Motor neuron (in vitro differentiated cells): ENCODE measurements at places on chromosomes 12 and 14. TPM values are rescaled to one million over a fixed set of nuclear protein-coding genes. Genes with fewer than 3 reads are reported as not detected.
A peak's percentile ranks its signal among the peaks of the same experiment; 100 is the strongest.

Gene KRT77
- 0.13 TPM in 1 of 2 replicates, not detected in the other for total RNA-seq

Gene PRKD1
- 4.6 and 4.8 TPM in 2 replicates for total RNA-seq

GRCh38 chr14:75234173-75235115 lies 44.2 kb upstream of the FOS start:
- no peak for ATAC-seq

DNA sequence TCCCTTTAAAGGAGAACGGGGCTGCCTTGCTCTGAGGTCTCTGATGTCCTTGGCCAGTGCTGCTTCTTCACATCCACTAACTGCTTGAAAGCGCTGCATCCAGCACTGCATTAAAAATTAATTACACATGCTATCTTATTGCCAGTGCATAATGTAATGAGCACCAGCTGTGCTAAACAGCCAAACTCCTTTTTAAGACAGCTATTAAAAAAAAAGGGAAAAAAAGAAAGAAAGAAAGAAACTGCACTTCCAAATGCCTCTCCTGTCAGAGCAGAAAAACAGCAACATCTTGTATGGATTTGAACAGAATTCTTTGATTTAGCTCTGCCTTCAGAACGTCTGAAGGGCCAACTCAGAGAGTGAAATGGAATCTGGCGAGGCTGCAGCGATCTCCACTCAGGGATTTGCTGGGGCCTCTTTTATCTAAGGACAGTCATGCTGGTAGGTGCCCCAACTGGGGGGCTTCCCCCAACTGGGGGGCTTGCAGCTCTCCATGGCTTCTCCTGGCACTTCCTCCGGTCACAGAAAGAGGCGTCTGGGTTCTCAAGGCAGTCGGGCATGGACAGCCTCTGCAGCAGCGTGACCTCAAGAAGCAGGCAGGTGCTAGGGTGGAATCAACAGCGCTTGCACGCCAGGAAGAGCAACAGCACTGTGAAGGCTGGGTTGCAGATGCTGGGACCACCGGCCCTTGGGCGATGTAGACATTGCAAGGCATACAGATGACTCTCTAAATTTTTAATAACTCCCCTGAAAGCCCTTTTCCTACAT lies 46.4 kb downstream of the BCL11B start:
- no peak for ATAC-seq

DNA sequence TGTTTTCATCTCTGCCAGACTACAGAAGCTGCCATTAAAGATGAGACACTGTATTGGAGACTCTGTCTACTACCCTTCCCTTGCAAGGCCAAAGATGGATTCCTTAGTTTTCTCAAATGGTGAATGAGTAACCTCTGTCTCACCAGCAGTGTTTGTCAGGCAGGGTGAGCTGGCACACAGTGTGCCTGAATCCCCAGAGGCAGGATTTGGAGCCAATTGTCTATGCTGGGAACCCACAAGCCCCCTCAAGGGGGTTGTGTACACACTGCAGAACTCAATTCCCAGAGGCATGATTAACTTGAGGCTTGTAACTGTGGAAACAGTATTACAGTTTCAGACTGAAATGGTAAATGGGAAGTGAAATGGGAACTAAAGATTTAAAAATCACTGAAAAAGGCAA lies 136.8 kb upstream of the PTPRB start:
- ATAC-seq = no peak

DNA sequence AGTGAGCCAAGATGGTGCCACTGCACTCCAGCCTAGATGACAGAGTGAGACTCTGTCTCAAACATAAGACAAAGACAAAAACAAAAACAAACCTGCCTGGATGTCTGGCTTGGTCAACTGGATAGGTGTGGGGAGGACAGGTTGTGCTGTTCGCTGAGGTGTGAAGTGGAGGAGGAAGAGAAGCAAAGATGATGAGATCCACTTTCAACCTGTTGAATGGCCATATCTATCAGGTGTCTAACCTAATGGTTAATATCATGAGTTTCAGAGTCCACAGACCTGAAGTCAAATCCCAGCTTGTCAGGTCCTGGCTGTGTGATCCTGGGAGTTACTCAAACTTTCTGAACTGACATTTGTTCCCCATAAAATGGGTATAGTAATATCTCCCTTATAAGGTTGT lies 9.7 kb upstream of the CCDC177 start:
- ATAC-seq = no peak

GRCh38 chr14:97620066-97620465 lies 822.9 kb downstream of the VRK1 start:
- ATAC-seq = no peak

GRCh38 chr14:69620981-69621380 lies 9.6 kb downstream of the SUSD6 start:
- ATAC-seq = no peak

GRCh38 chr12:8648576-8649205 lies 13.9 kb downstream of the MFAP5 start:
- no peak for ATAC-seq

- ATAC-seq = peak; percentile 78
These were observed 50.4 kb downstream of the GXYLT1 start for GRCh38 chr12:42094277-42094676.

DNA sequence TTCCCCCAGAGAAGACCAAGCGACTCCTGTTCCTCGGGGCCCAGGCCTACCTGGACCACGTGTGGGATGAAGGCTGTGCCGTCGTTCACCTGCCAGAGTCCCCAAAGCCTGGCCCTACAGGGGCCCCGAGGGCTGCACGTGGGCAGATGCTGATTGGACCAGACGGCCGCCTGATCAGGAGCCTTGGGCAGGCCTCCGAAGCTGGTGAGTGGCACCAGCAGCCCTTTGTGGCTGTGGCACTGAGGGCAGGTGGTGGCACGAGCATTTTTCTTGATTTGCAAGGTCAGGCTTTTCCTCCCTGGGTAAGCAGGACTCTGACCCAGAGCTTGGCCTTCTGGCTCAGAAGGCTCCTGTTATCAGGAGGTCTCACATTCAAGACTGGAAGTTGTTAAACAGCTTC lies 2.7 kb downstream of the SIVA1 start:
- ATAC-seq = no peak

GRCh38 chr12:47941871-47942613 lies 21.4 kb upstream of the TMEM106C start:
- ATAC-seq = no peak

GRCh38 chr12:55842681-55843429 lies at the start of gene MMP19:
Gene MMP19, minus strand, starts transcription at chr12:55842936. Its CDS starts 106 bp downstream, at chr12:55842830.
- ATAC-seq = no peak

DNA sequence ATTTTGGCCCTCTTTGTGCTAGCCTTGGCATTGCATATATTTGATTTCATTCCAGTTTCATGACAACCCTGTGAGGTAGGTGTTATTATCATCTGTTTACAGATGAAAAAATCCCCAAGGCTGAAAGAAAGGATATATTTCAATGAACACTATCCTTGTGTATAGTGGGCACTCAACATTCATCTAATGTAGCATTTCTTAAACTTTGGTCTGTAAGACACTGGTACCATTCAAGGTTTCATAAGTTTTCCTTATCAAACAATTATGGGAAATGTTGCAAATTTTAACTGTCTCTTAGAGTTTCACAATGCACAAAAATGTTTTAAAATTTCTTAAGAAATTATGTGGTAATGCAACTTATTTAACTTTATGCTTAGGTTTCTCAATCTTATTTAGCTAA lies 44.3 kb downstream of the ATP23 start:
- no peak for ATAC-seq

- no peak for ATAC-seq
These were observed 305.4 kb downstream of the DPF3 start for GRCh38 chr14:72588521-72588920.

DNA sequence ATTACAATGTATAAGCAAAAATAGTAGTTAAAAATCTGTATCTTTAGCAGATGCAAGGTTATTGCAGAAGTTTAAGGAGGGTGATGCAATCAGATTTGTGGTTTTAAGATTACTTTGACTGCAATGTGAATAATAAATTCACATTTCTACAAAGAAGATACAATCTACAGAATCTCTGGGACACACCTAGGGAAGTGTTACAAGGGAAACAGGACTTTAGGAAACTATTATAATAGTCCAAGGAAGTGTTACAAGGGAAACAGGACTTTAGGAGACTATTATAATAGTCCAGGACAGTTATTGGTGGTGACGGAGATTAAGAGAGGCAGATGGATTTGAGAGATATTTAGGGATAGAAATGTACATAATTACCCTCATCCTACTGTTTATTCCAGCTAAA lies 154.4 kb upstream of the GARIN6 start:
- ATAC-seq = peak; percentile 75

- no peak for ATAC-seq
These were observed 14.5 kb downstream of the KRAS start for GRCh38 chr12:25236190-25236589.
